ENCODE measurements at places on chromosomes 7 and 10. TPM values are rescaled to one million over a fixed set of nuclear protein-coding genes. Genes with fewer than 3 reads are reported as not detected.

Gene ZNF32
- total RNA-seq = 41.8 TPM

Gene CFAP58
- total RNA-seq = 0.34 TPM

Gene AFAP1L2
- 6.4 TPM for total RNA-seq

Gene FAM221A
- 11.7 TPM for total RNA-seq

Gene NCAPG2
- 23.8 TPM for total RNA-seq

Gene VGF
- total RNA-seq = 4.2 TPM

Gene GDF2
- not detected for total RNA-seq

Measured in type B pancreatic cell (in vitro differentiated cells).